ENCODE measurements at places on chromosomes 13 and 19.

DNA sequence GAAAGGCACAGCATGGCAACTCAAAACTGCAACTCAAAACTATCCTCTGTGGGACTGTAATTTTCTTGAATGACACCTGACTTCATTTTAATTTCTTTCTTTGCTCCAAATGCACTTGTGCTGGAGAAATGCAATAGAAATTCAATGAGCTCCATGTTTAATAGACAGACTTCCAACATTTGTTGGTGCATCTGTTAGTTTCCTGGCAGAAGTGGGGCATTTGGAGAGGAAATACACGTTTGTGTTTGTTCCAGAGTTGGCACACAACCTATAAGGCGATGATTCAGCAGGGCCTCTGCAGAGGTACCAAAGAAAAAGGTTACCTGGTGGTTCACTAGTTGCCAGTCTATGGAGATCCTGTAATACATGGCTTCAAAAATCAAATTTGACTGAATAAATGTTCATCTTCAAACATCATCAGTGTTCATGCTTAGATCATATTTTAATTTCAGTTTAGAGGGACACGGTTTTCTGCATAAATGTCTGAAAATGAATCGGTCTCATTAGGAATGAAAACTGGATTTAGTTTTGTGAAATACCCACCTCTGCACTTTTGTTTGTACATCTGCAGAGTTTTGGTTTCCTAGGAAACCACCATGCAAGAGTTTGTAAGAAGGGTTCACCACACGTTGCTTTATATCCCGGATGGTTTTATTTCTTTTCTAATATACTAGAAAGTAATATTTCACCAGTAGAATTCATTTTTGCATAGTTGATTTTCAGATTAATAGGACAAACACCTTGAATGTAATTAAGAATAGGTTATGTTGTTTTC is 21.8 kb upstream of the OBI1 start:
- DNase-seq: peak; percentile 60

GRCh38 chr19:52600639-52601024 is 30.5 kb downstream of the ZNF701 start:
- DNase-seq: no peak

GRCh38 chr13:94921181-94921580 is 208.8 kb upstream of the SOX21 start:
- no peak for DNase-seq

DNA sequence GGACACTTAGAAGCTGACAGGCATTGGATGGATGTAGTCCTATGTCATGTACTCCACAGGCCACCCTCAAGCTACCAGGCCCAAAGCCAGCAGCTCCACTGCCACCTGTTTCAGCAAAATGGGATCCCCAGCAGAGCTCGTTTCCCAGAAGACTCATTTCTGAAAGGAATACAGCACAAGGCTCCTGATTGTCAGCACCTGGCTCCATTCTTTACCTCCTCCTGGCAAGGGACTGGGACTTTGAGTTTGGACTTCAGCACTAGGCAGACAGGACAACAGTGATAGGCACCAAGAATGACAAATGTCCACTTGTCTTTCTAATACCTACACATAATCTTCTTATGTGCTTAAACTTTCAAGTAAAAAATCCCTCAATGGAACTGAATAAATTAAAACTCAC is 150.4 kb upstream of the RXFP2 start:
- DNase-seq: no peak

GRCh38 chr19:1914826-1915341 is 9.7 kb downstream of the ADAT3 start:
- no peak for DNase-seq

- DNase-seq: no peak
Measured at GRCh38 chr13:38191016-38191415, 158.6 kb upstream of the UFM1 start.

DNA sequence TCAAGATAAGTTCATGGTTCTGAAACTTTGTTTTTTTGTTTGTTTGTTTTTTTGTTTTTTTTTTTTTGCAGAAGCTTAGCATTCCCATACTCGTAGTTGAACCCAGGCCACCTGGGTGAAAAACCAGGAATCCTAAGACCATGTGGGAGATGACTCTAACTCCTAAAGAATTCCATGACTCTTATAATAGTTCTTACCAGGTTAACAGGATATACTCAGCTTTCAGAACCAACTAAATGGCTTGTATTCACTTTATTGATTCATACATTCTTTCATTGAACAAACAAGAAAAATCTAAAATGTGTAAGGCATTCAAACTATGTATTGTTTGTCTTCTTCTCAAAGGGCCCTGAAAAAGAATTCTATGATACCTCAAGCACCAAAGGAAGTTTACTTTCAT is 40.5 kb upstream of the KLF5 start:
- no peak for DNase-seq
